HT-29 (cell line): ENCODE measurements at places on chromosomes 6 and 20.

- peak; percentile 67 for DNase-seq
Observed at GRCh38 chr20:20593447-20594170, 118.8 kb downstream of the RALGAPA2 start.

- DNase-seq, result no peak
Observed at GRCh38 chr20:42589976-42590639, 599.6 kb downstream of the PTPRT start.

- no peak for DNase-seq
Observed at GRCh38 chr6:51323056-51323455, 504.4 kb downstream of the TFAP2B start.

DNA sequence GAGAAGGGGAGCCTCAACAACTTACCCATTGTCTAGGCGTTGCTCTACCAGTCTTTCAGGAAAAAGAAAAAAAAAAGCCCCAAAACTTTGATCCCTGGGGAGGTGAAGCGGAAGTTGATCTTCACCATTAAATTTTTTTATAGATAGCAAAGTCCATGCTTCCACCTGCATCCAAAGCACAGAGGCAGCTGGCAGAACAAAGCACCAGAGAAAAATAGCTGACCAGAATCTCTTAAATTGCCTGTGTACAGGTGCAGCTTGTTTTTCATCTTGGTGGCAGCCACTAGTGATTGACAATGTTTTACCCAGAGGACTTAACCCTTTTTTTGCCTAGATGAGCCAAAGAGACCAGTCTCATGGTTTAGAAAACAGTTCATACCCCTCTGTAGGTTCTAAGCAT, 86.0 kb downstream of the MYB start:
- peak; percentile 92 for DNase-seq

DNA sequence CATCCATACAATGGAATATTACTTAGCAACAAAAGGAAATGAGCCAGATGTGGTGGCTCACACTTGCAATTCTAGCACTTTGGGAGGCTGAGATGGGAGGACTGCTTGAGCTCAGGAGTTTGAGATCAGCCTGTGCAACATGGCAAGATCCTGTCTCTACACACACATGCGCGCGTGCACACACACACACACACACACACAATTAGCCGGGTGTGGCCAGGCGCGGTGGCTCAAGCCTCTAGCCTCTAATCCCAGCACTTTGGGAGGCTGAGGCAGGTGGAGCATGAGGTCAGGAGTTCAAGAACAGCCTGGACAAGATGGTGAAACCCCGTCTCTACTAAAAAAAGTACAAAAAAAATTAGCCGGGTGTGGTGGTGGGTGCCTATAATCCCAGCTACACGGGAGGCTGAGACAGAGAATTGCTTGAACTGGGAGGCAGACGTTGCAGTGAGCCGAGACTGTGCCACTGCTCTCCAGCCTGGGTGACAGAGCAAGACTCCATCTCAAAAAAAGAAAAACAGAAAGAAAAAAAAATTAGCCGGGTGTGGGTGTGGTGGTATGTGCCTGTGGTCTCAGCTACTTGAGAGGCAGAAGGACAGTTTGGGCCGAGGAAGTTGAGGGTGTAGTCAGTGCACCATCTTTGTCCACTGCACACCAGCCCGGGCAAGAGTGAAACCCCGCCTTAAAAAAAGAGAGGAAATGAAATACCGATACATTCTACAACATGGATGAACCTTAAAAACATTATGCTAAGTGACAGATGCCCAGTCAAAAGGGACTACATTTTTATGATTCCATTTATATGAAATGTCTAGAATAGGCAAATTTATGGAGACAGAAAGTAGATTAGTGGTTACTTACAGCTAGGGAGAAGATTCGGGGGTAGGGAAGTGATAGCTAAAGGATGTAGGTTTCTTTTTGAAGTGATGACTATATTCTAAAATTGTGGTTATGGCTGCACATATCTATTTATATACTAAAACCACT, 52.5 kb downstream of the RBL1 start:
- no peak for DNase-seq

DNA sequence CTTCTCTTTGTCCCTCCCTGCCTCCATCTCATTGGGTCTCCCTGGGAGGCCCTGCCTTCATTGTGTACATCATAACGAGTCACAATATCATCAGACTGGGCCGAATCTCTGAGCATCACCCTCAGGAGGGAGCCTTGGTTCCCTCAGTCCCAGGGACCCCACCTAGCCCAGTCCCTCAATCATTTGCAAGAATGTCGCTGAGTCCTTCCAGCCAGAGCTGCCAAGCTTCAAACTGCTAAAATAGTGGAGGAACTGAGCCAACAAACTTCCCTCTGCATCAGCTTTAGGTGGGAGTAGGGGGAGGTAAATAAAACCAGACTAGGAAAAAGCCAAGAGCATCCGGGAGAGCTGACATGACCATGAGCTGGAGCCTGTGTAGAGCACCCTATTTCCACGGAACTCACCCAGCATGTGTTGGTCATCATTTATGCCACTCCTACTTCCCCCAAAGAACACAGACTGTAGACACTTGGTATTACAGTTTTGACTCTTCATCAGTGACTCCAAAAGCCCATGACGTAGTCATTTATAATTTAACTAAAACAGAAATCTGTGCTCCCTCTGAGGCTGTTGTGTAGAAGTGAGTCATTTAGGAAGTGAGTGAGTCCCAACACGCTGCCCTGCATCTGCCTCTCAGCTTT, 28.8 kb upstream of the IL17A start:
- no peak for DNase-seq

DNA sequence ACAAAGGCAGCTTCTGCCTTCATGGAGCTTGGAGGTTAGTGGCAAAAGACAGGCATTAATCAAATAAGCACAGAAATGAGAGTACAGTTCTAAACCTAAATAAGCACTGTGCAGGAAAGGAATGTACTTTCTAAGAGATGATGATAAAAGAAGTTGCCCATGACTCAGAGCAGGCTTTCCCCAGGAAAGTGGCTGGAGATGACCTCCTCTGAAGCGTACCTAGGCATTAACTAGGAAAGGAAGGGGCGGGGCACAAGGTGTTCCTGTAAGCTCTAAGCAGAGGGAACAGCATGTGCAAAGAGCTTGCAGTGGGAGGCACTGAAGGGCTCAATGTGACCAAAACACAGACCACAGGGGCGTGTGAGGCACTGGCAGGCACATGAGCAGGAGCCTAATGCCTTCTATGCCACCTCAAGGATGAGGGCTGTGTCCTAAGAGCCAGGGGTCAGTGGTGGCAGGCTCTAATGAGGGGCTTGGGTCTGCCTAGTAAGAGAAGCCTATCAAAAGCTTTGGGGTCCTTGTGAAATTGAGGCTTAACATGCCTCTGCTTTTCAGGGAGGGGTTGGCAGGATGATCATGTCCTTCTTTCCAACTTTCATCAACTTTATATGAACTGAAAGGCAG, 4.9 kb downstream of the SSTR4 start:
- DNase-seq, result no peak

DNA sequence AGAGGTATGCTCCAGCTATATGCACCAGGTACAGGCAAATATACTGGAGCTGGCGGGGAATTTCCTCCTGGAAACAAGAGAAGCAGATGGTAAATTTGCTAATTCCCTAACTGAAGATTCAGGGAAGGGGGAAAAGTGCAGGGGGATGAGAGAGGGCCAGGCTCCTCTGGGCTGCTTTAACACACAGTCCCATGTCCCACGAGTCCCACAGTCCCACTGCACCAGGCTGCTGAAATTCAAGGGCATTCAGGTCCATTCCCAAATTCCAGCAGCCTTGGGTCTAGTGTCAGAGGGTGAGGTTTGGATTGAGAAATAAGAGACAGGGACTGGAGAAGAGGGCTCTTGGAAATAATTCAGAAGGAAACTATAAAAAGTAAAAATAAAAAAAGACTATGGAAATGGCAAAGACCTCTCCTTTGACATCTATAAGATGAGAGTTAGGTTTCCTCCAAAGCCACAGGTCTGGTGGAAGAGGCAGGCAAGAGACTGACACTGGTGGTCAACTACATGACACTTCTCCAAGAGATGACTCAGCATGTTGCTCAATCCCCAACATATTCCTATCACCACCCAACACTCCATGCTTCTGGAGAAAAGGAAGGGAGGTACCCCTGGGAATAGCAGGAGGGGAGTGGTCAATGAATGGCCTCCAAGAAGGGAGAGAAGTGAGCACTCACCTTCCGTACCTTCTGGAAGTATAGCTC, 69.2 kb downstream of the TRAM2 start:
- no peak for DNase-seq
